Posterior vena cava (tissue), 2 donors: ENCODE measurements at places on chromosomes 7 and 10.
A peak's percentile ranks its signal among the peaks of the same experiment; 100 is the strongest.

DNA sequence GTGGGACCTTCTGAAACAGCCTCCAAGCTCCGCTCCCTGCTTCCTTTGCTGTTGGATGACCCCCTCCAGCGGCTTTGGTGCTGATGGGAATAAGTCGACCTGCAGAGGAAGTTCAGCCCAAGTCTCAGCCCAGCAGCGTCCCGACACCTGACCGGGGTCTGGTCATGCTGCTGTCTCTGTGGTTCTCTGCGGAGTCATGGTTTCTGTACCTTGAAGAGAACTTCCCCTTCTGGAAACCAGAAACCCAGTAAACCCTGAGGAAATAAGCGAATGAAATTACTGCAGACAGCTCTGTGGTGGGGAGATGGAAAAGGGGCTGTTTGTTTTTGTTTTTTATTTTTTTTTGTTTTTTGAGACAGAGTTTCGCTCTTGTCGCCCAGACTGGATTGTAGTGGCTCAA lies 18.3 kb upstream of the ZNF12 start:
- DNase-seq: no peak

- no peak for DNase-seq
Measured at GRCh38 chr7:97126483-97127171, 9.1 kb downstream of the SDHAF3 start.

DNA sequence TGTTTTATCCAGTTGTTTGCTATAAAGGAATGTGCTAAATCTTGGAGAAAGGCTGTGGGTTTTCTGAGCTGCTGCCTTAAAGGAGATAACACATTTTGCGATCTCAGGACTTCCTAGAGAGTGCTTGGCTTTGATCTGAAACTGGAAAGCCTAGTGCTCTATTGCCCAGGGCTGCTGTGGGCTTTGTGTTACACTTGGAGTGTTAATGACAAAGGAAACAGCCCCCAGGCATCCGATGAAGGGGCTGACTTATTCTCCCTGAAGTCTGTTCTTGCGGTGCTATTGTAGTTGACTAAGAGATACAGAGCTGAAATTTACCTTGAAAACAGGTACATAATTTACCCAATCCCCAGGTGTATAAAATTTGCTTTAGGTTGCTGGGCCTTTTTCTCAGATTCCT lies 74.5 kb downstream of the SND1 start:
- DNase-seq: no peak

- no peak for DNase-seq
Measured at GRCh38 chr7:55377162-55377817, 12.2 kb downstream of the LANCL2 start.

GRCh38 chr10:60105295-60105695 lies 198.9 kb upstream of the CCDC6 start:
- DNase-seq: no peak

DNA sequence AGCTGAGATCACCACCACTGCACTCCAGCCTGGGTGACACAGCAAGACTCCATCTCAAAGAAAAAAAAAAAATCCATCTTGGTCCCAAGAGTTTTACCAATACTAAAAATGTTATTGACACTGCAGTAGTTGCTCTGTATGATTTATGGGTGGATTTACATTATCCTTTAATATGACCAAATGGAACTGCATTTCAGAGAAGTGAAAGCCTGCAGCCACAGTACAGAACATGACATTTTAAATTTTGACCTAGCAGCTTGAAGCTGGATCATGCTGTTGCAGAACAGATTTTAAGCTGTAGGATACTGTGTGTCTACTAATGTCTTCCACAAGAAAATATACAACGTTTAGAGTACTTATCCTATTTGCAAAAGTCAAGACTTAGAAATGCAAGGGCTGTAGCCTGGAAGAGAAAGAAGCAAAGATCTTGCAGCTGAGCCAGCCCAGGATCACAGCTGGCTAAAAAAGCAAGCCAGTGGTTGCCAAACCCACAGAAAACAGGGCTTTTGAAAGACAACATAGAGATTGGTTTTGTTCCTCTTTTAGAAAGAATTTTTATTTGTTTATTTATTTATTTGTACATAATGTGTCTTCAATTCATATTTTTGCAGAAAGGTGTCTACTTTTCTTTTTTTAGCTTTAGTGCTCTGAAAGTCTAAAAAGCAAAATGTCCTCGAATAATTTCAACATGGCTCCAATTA lies 55.2 kb upstream of the WNT16 start:
- DNase-seq: no peak

DNA sequence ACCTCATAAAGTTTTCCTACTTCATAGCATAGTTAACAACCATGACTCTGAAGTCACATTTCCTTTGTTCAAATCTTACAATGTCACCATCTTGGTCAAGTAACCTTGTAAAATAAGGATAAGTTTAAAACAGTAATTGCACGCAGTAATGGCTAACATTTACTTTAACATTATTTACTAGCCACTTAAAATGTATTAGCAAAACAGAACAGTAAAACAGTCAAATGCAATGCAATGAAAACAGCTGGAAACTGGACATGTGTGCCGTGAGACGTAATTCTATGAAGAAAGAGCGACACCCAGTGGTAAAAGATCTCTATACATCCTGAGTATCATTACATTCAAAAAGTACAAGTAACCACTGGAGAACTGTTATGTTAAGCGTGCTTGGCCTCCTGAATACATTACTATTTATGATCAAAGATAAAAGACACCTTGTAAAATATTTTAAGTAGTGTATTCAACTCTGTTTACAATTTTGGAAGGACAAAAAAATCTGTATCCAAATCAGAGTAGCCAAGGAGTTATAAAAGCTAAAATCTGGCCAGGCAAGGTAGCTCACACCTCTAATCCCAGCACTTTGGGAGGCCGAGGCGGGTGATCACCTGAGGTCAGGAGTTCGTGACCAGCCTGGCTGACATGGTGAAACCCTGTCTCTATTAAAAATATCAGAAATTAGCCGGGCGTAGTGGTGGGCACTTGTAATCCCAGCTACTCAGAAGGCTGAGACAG lies 27.2 kb downstream of the ATE1 start:
- DNase-seq: no peak

GRCh38 chr7:1643270-1644092 lies 26.6 kb upstream of the ELFN1 start:
- DNase-seq: peak; percentile 64

DNA sequence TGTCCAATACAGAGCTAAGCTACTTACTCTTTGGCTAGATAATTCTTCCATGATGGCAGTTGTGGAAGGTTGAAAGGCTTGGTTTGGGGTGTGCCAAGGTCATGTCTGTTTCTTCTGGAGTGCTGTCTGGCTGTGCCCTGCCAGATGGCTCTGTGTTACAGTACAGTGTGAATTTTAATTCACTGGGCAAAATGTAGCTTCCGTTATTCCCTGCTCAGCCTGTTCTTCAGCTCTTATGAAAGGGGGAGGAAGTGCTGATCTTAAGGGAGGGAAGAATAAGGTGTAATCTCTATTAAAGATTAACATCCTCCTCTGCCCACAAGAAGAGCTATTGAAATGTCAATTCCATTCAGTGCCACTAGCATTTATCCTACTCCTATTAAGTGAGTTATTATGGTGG lies 52.2 kb downstream of the SND1 start:
- DNase-seq: no peak

DNA sequence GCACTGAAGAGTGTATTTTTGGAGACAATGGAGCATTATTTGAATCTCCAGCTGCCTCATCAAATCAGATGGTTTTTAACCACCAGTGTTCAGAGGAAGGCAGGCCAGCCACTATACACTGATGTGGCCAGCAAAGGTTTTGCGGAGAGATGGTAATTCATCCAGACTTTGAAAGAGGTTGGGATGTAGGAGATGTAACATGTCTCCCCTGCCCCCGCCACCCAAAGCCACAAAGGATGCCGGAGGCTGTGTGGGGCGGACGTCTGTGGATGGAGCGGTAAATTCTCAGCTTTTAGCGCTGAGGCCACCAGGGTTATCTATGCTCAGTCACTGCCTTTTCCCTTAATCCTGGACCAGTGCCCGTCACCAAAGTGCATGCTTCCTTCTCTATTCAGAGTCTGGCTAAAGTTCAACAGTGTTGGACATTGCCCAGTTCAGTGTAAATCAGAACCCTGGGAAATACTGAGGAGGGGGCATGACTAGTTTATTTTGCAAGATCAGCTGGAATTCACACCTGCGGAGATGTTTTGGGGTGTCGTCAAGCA lies 3.7 kb upstream of the TRIP6 start:
- peak; percentile 70 for DNase-seq

- no peak for DNase-seq
Measured at GRCh38 chr10:90917238-90917967, 3.5 kb downstream of the ANKRD1 start.

DNA sequence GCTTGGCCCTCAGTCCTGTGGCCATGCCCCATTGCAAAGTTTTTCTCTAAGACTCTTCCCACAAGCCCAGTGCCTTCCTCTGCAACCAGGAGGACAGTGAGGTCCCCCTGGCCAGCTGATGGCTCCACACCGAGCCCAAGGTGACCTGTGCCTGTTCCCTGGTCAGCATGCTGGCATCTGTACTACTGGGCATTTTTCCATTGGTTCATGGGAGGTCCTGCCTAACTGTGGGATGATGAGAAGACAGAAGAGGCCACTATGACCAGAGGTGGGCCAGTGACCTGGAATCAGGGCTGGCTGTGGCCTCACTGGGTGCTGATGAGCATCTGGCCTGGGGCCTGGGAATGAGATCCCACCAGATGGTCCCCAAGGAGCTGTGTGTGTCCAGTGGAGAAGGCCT lies 20.2 kb downstream of the CALML3 start:
- no peak for DNase-seq

DNA sequence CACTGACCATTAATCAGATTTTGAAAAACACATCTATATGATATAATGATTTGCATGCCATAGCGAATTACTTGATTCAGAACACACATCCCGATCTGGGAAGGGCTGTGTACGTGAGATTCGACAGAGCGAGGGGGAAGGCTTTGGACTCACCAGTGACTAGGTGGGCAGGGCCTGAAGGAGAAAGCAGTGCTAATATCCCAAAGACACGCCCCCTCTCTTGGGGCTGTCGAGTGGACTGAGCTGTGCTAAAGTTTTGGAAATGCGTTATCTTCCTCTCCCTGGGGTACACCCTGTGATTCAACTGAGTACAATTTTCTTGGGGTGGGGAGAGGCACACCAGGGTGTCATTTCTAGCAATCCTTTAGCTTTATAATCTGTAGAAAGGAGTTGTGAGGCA lies 1.8 kb downstream of the LRRC17 start:
- DNase-seq: peak; percentile 88

- no peak for DNase-seq
Measured at GRCh38 chr7:28036696-28037095, 143.9 kb downstream of the JAZF1 start.

DNA sequence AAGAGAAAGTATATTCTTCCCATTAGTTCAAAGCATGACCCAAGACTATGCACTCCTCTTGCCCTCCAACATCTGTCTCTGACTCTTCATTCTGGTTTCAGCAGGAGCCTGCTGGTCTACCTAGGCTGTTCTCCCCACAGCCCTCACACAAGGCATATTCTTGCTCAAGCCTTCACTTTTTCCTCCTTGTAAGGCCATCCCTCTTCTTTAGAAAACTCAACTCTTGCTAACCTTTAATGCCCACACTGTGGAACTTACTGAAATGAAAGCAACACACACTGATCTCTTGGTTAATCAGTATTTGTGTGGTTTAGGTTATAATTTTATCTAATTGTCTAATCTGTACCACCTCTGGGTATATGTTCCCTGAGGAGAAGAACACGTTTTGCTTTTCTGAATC lies 75.8 kb downstream of the PRKCQ start:
- no peak for DNase-seq

GRCh38 chr7:101956130-101956529 lies 138.7 kb downstream of the CUX1 start:
- DNase-seq: no peak

DNA sequence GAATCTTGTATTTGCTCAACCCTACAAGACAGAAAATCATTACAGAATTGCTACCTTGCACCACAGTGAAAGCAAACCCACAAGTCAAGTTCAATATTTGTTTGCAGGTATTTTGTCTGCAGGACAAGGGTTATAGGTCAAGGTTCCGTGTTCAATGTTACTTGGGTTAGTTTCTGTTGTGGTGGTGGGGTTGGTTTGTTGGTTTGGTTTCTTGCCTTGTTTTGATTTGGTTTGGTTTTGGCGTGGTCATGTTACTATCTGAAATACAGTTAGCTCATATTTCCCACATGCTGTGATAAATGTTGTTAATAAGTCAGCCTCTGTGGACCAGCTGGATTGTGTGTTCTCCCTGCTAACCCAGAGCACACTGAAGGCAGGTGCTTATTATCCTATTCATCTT lies 75.6 kb upstream of the INSIG1 start:
- DNase-seq: no peak

- DNase-seq: no peak
Measured at GRCh38 chr10:50275650-50276235, 24.4 kb upstream of the ASAH2 start.

GRCh38 chr7:66047426-66047825 lies 28.2 kb upstream of the ASL start:
- DNase-seq: no peak

DNA sequence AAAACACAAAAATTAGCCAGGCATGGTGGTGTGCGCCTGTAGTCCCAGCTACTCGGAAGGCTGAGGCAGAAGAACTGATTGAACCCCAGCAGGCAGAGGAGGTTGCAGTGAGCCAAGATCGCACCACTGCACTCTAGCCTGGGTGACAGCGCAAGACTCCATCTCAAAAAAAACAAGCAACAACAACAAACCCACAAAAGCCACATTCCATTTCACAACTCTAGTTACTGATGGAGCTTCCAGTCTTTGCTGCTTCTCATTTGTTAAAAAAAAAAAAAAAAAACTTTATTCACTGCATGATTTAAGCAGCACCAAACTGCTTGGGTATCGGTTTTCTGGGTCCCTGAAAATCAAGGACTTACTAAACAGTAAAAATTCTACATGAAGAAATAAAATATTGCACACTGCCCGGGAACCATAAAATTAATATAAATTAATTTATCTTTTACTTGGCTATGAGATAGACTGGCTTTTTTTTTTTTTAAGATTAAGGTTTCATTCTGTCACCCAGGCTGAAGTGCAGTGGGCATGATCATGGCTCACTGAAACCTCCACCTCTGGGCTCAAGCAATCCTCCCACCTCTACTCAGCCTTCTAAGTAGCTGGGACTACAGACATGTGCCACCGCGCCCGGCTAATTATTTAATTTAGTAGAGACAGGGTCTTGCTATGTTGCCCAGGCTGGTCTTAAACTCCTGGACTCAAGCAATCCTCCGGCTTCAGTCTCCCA lies 42.0 kb downstream of the SRPK2 start:
- no peak for DNase-seq

DNA sequence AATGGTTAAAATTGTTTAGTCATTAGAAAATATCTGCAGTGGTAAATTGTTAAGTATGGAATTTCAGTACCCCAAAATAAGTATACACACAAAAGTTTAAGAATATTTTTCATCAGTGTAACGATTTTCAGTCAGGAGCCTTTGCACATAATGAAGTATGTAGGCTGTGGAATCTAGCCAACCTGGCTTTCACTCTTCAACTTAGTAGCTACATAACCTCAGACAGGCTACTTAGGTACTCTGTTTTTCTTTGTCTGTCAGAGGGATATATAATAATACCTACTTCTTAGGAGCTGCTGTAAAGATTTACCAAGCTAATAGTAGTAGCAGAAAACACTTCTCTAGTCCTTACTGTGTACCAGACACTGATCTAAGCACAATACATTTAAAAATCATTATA lies 137.5 kb downstream of the ZEB1 start:
- DNase-seq: no peak

- no peak for DNase-seq
Measured at GRCh38 chr7:85135977-85136376, 50.9 kb downstream of the SEMA3D start.
